ENCODE measurements at places on chromosomes 16 and 17.

DNA sequence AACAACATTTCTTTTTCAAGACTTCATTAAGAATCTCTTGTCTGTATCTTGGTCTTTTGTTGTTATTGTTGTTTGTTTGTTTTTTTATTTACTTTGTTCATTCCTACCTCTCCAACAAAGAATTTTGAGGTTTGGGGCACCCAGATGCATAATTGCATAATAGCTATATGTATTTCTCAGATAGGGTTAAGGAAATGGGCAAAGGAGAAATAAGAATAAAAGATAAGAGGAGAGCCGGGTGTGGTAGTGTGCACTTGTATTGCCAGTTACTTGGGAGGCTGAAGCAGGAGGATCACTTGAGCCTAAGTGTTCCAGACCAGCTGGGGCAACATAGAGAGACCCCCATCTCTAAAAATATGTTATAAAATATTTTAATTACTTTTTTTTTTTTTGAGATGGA lies 30.5 kb downstream of the CDH1 start:
- DNase-seq: no peak

DNA sequence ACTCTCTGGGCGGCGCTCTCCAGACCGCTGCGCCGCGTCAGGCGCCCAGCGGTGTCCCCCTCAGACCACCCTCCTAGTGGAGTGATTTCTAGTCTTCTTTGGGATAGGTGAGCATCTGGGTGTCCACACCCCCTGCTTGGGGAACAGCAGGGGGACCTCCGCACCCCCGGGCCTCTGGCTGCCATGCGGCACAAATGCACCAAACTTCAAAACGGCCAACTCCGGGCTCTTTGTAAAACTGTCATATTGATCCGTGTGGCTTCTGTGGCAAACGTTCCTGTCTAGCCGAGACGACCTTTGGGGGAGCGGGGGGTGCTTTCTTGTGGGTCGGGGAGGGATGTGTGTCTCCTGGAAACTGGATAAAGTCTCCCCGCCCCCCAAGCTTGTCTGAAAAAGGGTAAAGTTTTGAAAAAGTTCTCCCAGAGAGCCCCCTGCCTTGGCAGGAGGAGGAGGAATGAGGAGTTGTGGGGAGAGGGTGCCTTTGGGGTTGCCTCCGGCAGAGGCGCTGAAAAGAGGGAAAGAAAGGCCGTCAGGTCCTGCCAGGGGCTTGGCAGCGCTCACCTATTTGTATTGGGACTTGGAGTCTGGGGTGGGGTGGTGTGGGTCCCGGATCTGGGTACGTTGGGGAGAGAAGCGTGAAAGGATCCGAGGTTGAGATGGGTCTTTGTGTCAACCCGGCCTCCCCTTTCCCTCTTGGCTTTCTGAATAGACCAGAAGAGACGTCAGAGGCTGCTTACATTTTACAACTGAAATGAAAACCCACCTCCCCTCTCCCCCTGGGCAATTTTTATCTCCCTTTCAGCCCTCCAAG lies 2.2 kb upstream of the CHD3 start:
- DNase-seq: peak; percentile 28

GRCh38 chr17:27473748-27474609 lies 17.7 kb downstream of the KSR1 start:
- peak; percentile 80 for DNase-seq

DNA sequence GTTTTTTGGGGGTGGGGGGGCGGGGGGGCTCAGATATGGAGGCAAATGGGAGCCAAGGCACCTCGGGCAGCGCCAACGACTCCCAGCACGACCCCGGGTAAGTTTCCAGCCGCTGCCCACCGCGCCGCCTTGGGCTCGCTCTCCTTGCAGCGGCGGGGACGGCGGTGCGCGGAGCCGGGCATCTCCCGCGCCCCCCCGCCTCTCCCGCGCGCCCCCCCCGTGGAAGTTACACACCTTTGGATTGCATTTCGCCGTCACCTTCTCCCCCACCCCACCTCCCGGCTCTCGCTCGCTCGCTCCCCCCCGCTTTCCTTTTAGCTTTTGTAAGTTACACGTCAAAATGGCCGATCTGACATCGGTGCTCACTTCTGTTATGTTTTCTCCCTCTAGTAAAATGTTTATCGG lies 387 bp downstream of the MSI2 start:
- no peak for DNase-seq

- no peak for DNase-seq
These were observed 23.4 kb downstream of the MAPK8IP3 start for GRCh38 chr16:1729445-1729844.

- DNase-seq: no peak
These were observed 623 bp downstream of the E4F1 start for GRCh38 chr16:2223942-2224486.
